ENCODE measurements at places on chromosomes 13 and 19.

- DNase-seq, result no peak
Measured at GRCh38 chr19:42376177-42376555, 13.9 kb downstream of the CNFN start.

DNA sequence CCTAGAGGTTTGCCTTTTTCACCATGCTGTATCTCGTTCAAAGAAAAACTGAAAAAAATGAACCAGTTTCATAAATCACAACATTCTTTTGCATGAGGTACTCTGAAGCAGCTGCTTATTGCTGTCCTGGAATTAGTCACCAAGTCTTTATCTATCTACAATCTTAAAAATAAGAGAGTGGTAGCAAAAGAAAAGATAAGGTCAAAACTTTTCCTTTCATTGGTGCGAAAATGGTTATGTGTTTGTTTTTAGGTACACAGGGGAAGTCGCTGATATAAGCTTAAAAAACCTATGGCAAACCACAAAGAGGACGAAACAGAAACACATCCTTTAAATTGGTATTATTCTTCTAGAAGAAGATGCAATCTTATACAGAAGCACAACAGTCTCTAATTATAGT, 20.7 kb downstream of the OBI1 start:
- no peak for DNase-seq

DNA sequence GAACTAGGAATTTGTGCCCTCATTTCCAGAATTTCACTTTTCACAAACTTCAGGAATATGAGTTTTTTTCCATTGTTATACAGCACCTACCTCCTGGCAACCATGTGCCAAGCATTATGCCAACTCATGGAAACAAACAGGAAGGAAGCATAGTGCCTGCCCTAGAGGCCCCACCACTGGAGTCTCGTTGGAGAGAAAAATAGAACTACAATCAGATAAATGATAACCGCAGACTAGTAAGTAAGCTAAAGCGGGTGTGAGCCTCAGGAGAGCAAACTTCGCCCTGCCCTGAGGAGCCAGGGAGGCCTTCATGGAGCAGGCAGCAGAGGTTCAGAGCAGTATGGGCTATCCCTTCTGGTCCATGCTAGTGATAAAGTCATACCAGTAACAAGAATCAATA, 75.9 kb downstream of the FRY start:
- DNase-seq, result no peak

DNA sequence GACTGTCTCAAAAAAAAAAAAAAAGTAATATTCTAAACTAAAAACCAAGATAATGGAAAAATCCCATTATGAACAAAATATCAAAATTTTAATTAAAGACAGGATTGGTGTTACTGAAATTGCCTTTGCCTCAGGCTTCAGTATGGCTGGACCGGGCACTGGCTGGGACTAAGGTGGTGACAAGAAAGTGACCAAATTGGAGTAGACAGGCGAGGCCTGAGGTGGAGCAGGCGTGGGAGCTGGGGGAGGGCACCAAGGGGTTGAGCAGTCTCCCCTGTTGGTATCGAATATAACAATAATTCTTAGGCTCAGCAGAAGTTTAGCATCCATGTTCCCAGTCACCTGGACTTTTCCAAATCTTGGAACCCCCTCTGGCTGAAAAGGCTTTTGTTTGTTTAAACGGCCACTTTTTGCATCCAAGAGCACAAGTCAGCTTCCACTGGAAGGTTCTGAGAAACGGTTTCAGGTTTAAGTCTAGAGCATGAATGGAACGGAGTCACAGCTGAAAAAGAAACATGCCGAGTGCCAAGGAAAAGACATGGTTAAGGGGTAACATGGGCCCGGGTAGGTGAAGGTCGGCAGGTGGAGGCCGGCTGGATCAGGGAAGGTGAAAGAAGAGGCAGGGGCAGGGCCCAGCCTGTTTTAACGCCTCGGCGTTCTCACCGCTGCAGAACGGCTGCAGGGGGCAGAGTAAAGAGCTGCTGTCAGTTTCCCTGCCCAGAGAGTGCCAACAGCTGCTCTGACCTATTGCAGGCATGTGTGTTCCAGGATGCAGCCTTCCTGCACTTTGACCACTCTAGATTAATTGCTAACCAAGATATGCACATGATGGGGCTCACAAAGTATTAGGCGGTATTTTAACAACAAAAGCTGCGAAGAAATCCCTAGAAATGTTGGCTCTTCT, 104.4 kb downstream of the TM9SF2 start:
- no peak for DNase-seq

DNA sequence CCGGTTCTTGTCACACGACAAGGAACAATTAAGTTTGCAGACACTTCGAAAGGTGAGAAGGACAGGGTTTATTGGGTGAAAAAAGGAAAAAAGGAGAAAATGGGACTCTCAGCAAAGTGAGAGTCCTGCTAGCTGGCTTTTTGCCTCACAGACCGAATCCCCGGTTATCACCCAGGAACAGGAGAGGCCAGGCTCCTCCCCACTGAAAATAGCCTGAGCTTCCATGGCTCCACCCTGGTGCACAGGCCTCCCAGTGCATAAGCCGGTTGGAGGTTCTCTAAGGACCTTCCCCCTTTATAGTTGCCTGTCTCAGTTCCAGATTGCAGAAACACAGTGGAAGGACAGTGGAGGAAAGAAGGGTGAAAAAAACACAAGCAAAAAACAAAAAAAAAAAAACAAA, 571.7 kb downstream of the KCTD12 start:
- DNase-seq, result no peak

- no peak for DNase-seq
Measured at GRCh38 chr13:64480672-64481071, 2749.5 kb downstream of the PCDH9 start.

- DNase-seq, result no peak
Measured at GRCh38 chr13:51562011-51562671, 22.1 kb upstream of the WDFY2 start.

DNA sequence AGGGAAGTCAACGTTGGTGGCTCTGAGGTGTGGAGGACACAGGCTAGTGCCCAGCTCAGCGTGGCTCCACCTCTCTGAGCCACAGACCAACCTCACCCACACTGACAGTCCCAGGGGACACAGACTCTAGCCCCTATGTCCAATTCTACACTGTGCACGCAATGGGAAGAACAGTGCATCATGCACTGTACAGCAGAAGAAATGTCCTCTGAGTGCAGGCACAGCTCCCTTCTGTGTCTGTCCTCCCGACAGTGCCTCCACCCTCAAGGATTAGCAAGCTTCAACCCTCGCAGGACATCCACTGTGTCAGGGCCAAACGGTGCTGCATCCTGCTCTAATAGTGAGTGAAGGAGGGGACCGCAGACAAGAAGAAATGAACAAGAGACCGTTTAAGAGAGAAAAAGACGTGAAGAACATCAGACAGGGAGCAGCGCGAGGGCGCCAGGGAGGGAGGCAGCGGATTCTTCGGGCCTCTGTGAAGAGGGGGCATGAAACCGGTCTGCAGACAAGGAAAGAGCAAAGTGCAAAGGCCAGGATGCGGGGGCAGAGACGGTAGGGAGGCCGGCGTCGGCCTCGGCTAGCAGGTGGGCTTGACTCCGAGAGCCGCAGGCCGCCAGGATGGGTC, 681 bp downstream of the ZNF837 start:
- DNase-seq, result no peak

DNA sequence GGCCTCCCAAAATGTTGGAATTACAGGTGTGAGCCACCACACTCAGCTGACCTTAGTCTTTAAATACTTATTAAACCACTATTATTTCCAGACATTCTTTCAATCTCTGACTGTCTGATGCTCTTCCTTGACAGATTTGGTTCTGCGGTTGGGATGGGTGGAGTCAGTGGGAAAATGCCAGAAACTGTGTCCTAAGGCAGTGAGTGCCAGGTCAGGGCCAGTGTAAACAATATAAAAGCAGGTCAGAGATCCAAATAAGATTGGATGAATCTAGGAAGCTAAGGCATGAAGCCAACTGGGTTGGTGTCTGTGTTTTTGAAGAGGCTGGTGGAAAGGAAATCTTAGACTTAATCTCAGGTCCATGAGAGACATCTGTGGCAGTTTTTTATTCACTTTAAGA, 74.7 kb downstream of the KLF5 start:
- DNase-seq, result peak; percentile 50

GRCh38 chr13:94325650-94326049, 153.8 kb downstream of the DCT start:
- DNase-seq, result no peak

GRCh38 chr13:99124794-99125316, 75.8 kb upstream of the UBAC2 start:
- peak; percentile 4 for DNase-seq

- DNase-seq, result no peak
Measured at GRCh38 chr19:3691726-3692125, 8.5 kb downstream of the PIP5K1C start.

GRCh38 chr13:80462567-80462966, 121.6 kb upstream of the SPRY2 start:
- no peak for DNase-seq

- no peak for DNase-seq
Measured at GRCh38 chr19:45973553-45974338, at the start of gene NOVA2. Gene NOVA2, minus strand, starts transcription at chr19:45973865. Its CDS starts 514 bp downstream, at chr19:45973351.

- no peak for DNase-seq
Measured at GRCh38 chr19:23769691-23770468, 11.2 kb upstream of the ZNF681 start.

DNA sequence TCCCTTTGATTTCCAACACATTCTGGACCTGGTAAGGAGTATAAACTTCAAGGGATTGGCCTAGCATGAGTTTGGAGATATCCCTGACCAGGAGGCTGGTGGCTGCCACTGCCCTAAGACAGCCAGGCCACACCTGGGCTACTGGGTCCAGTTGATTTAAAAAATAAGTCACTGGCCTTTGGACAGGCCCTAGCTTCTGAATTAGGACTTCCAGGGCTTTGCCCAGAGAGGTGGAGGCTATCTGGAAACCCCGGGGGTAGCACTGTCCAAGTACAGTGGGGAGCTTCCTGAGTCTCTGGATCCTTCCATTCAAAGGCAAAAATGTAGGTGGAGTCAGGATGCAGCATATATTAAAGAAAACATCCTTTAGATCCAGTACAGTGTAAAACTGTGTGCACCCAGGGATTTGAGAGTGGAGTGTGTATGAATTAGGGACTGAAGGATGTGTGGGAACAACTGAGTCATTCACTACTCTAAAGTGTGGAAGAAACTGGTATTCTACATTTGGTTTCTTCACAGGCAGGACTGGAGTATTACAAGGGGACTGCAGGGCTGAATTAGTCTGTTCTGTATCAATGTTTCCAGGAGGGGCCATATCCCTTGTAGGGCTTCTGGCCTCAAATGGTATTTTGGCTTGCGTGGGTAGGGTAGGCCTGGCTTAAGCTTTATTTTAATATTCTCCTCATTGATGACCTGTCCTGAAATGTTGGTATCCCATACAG, 14.8 kb upstream of the FCGBP start:
- no peak for DNase-seq

DNA sequence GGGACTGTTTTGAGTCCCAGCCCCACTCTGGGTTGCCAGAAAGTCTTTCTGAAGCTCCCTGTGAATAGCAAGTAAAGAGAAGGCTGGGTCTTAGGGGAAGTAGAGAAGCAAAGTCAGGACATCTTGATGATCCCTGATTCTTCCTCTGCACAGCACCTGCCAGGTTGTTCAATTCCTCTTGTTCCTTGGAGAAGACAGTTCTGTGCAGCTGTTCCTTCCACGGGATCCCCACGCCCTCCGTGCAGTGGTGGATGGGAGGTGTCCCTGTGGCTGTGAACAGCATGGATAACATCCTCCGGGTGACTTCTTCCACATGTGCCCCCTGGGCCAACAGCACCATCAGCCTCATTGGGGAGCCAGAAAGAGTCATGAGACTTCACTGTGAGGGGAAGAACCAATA, 29.1 kb upstream of the IGLON5 start:
- DNase-seq, result no peak

GRCh38 chr13:40221460-40222201, 444.8 kb downstream of the FOXO1 start:
- peak; percentile 24 for DNase-seq

DNA sequence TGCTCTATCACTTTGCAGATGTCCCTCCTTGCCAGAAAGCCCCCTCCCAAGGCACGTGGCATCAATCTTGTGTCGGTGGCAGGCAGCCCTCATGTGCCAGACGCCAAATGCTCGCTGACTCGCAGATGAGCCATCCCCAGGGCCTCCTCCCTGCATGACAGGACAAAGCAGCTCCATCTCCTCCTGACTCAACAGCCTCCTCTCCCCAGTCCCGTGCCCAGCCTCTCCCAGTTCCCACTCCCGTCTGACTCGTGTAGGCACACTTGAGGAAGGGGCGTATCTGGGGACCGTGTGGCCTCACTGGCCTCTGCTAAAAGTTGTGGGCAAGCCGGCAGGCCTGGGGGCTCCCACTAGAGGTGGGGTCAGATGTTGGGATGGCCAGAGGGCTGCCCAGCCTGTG, 133.6 kb downstream of the STK24 start:
- DNase-seq, result peak; percentile 85

- no peak for DNase-seq
Measured at GRCh38 chr13:48680756-48681392, 27.1 kb downstream of the CYSLTR2 start.

GRCh38 chr19:56137405-56137804, 3.7 kb upstream of the ZNF444 start:
- no peak for DNase-seq

DNA sequence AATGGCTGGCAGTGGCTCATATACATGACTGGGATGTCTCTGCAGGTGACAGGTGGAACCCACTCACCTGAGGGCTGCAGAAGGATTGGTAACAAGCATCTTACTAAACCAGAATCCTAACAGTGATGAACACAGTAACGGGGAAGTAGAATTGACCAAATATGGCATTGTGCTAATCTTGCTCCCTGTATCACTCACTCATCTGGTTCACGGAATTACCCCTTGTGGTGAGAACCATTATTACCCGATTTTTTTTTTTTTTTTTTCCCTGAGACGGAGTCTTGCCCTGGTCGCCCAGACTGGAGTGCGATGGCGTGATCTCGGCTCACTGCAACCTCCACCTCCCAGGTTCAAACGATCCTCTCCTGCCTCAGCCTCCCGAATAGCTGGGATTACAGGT, 69.5 kb downstream of the PTPRS start:
- no peak for DNase-seq

DNA sequence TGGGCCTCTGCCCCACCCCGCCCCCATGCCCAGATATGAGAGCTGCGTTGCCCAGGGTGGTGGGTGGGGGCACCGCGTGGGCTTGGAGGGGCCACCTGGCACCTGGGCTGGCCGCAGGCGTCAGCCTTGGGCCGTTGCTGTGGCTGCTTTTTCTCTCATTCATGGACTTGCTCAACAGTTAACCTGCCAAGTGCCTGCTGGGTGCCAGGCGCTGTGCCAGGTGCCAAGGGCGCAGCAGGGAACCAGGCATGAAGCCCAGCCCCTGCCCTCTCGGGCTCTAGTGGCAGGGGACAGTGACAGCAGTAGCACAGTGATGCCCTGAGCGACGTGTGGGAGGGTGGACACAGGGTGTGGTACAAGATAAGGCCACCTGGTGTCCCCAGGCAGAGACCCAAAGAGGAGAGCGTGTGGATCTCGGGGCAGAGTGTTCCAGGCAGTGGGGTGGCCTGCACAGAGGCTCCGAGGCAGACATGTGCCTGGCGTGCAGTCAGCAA, 28.1 kb downstream of the DHX34 start:
- no peak for DNase-seq
